A549 treated with RU486 at 1 μM for 4 hours (cell line): ENCODE measurements at places on chromosomes 1 and 21. TPM values are rescaled to one million over a fixed set of nuclear protein-coding genes. Genes with fewer than 3 reads are reported as not detected.

Gene INKA2
- total RNA-seq: 1.8 to 2.5 TPM (median 2.0 TPM) in 5 replicates

Gene CYYR1
- total RNA-seq: not detected in 5 replicates

Gene PTPRU
- total RNA-seq: 5.7 to 8.2 TPM (median 7.3 TPM) in 5 replicates

Gene NBPF9
- total RNA-seq: 12.0 to 15.6 TPM (median 15.1 TPM) in 5 replicates

Gene CYP4A22
- not detected in 5 replicates for total RNA-seq

Gene TAF1A
- total RNA-seq: 8.6 to 12.8 TPM (median 12.0 TPM) in 5 replicates

Gene KRTAP19-3
- not detected in 5 replicates for total RNA-seq

Gene ANKRD35
- not detected in 5 replicates for total RNA-seq

Gene ZC3H12A
- total RNA-seq: 11.2 to 22.4 TPM (median 18.8 TPM) in 5 replicates

Gene PRELP
- total RNA-seq: not detected in 5 replicates

Gene ARTN
- total RNA-seq: 0.15 to 0.51 TPM (median 0.22 TPM) in 5 replicates

Gene GNG4
- 11.2 to 18.8 TPM (median 14.9 TPM) in 5 replicates for total RNA-seq

Gene LHX8
- total RNA-seq: 1.1 to 1.5 TPM (median 1.4 TPM) in 5 replicates

Gene BMP8B
- 3.1 to 4.8 TPM (median 4.3 TPM) in 5 replicates for total RNA-seq

Gene KLHDC9
- 1.2 to 2.4 TPM (median 1.6 TPM) in 5 replicates for total RNA-seq

Gene AMY1C
- total RNA-seq: not detected in 5 replicates

Gene KCNA2
- total RNA-seq: 0.03 to 0.18 TPM (median 0.05 TPM) in 4 of 5 replicates, not detected in the other

Gene TMEM82
- total RNA-seq: not detected in 5 replicates

Gene FCRL1
- not detected in 5 replicates for total RNA-seq

Gene S100A5
- total RNA-seq: 0.42 to 1.1 TPM (median 0.57 TPM) in 5 replicates

Gene CFAP45
- 0.49 to 1.1 TPM (median 0.66 TPM) in 5 replicates for total RNA-seq

Gene IL6R
- total RNA-seq: 12.2 to 15.7 TPM (median 13.1 TPM) in 5 replicates

Gene S100A1
- total RNA-seq: 0.48 to 1.1 TPM (median 0.76 TPM) in 4 of 5 replicates, not detected in the other

Gene CDK18
- 0.70 to 1.3 TPM (median 0.90 TPM) in 5 replicates for total RNA-seq

Gene CCDC181
- 0.07 to 0.25 TPM (median 0.15 TPM) in 3 of 5 replicates, not detected in the others for total RNA-seq

Gene MAEL
- not detected in 5 replicates for total RNA-seq

Gene TESK2
- 0.24 to 0.43 TPM (median 0.33 TPM) in 5 replicates for total RNA-seq

Gene HSPA6
- 1.3 to 8.1 TPM (median 2.0 TPM) in 5 replicates for total RNA-seq

Gene B3GALT2
- total RNA-seq: not detected in 5 replicates

Gene ETS2
- 69.4 to 85.6 TPM (median 72.9 TPM) in 5 replicates for total RNA-seq

Gene WNT2B
- 0.18 to 0.57 TPM (median 0.27 TPM) in 5 replicates for total RNA-seq

Gene OR6N1
- total RNA-seq: not detected in 5 replicates

Gene ANKRD65
- total RNA-seq: not detected in 5 replicates

Gene VCAM1
- 0.05 TPM in 2 of 5 replicates, not detected in the others for total RNA-seq

Gene GFI1
- 0.20 to 0.49 TPM (median 0.21 TPM) in 5 replicates for total RNA-seq

Gene CFAP126
- total RNA-seq: 0.14 to 0.56 TPM (median 0.28 TPM) in 4 of 5 replicates, not detected in the other

Gene ZMYND12
- 0.16 to 0.77 TPM (median 0.25 TPM) in 5 replicates for total RNA-seq
